ENCODE measurements at places on chromosomes 7 and 10. TPM values are rescaled to one million over a fixed set of nuclear protein-coding genes. Genes with fewer than 3 reads are reported as not detected.

The ALOX5 gene
- 4.8 TPM for total RNA-seq

The KCND2 gene
- total RNA-seq = not detected

The IGFBP3 gene
- 133 TPM for total RNA-seq

The HOXA7 gene
- not detected for total RNA-seq
